CD8-positive, alpha-beta memory T cell (primary cell): ENCODE measurements at places on chromosomes 2 and 18. TPM values are rescaled to one million over a fixed set of nuclear protein-coding genes. Genes with fewer than 3 reads are reported as not detected.

DNA sequence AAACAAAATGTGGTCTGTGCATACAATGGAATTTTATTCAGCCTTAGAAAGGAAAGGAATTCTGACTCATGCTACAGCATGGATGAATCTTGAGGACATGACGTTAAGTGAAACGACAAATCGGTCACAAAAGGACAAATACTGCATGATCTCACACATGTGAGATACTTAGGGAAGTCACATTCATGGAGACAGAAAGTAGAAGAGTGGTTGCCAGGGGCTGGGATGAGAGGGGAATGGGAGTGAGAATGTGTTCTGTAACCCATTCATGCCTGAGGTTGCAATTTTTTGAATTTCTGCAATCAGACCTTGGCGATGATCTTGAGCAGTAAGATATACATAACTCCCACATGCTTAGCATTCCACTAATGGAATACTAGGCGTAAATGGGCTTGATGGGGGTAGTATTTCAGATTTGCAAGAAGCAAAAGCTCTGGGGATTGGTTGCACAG is 22.0 kb downstream of the FHL2 start:
- H3K27me3 ChIP-seq: no peaks in the 10 kb centered on the region
- H3K4me3 ChIP-seq: no peak overlapping the region
- no peaks in the 10 kb centered on the region for H3K36me3 ChIP-seq
- H3K4me1 ChIP-seq: peaks cover 9% of the 10 kb centered on the region

- no peak for DNase-seq
- H3K4me3 ChIP-seq: no peak overlapping the region
- H3K36me3 ChIP-seq: peaks cover 14% of the 10 kb centered on the region
- no peak overlapping the region for H3K27ac ChIP-seq
These were observed 45.8 kb downstream of the SF3B1 start for GRCh38 chr2:197388866-197389587.

- H3K4me1 ChIP-seq: no peaks in the 10 kb centered on the region
- no peak for DNase-seq
- no peak overlapping the region for H3K27ac ChIP-seq
- no peaks in the 10 kb centered on the region for H3K27me3 ChIP-seq
- no peaks in the 10 kb centered on the region for H3K36me3 ChIP-seq
These were observed 1061.4 kb downstream of the TSN start for GRCh38 chr2:122816803-122817202.

GRCh38 chr2:17506736-17507616 is 11.3 kb downstream of the RAD51AP2 start:
- H3K27ac ChIP-seq: no peak overlapping the region
- H3K36me3 ChIP-seq: no peaks in the 10 kb centered on the region
- no peaks in the 10 kb centered on the region for H3K4me1 ChIP-seq
- no peak overlapping the region for H3K4me3 ChIP-seq
- DNase-seq: no peak
- no peaks in the 10 kb centered on the region for H3K27me3 ChIP-seq

DNA sequence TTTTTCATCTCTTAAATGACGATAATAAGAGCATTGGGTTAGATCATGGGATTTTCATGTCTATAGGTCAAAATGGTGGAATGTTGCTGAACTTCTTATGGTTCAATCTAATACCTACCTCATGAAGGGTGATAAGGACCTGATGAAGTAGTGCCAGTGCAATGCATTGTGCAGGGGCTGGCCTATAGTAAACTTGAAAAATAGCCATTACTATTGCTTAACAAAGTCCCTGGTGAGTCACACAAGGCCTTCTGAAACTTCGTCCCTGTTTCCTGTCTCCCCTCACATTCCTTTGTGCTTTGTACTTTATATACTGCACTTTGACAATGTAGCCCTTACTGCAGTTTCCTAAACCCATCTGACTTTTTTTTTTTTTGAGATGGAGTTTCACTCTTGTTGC is 515.9 kb downstream of the SLC4A3 start:
- no peak for DNase-seq
- H3K36me3 ChIP-seq: no peaks in the 10 kb centered on the region
- H3K27me3 ChIP-seq: no peaks in the 10 kb centered on the region
- H3K4me1 ChIP-seq: no peaks in the 10 kb centered on the region

GRCh38 chr2:227766373-227766883 is 20.7 kb downstream of the SCYGR8 start:
- H3K36me3 ChIP-seq: no peaks in the 10 kb centered on the region
- H3K4me3 ChIP-seq: no peak overlapping the region
- peak; percentile 44 for DNase-seq
- no peaks in the 10 kb centered on the region for H3K4me1 ChIP-seq

DNA sequence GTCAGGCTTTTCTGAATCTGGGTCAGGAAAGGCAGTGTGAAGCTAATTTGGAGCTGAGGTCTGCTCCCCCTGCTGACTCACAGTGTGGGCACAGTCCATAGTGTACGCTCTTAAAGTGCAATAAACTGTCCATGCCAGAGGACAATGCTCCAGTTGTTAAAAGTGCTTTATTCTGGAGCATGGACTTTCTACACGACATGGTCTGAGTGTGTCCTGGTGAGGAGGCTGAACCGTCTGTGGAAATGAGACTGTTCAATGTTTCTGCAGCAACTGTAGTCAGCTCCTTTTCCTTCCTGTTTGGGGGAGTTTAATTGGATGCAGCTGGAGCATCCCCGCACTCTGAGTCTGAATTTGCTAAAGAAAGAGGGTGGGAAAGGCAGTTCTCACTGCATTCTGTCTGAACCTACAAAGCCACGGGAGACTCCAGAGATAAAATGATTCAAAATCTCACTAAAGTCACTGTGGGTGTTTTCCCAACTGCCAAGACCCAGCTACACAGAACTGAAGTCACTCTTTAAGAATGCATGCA is 110.2 kb upstream of the TRIB2 start:
- peaks cover 8% of the 10 kb centered on the region for H3K4me1 ChIP-seq
- DNase-seq: peak; percentile 6
- H3K36me3 ChIP-seq: no peaks in the 10 kb centered on the region
- H3K27me3 ChIP-seq: no peaks in the 10 kb centered on the region
- no peak overlapping the region for H3K4me3 ChIP-seq

DNA sequence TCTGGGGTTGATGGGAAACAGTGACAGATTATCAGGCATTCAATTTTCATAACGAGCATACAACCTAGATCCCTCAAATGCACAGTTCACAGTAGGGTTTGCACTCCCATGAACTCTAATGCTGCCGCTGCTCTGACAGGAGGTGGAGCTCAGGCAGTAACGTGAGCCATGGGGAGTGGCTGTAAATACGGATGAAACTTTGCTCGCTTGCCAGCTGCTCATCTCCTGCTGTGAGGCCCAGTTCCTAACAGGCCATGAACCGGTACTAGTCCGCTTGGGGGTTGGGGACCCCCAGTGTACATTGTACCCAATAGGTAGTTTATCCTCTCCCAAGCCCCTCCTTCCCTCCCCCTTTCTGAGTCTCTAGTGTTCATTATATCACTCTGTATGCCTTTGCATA is 94.6 kb downstream of the PTH2R start:
- no peaks in the 10 kb centered on the region for H3K27me3 ChIP-seq
- no peaks in the 10 kb centered on the region for H3K4me1 ChIP-seq
- H3K36me3 ChIP-seq: no peaks in the 10 kb centered on the region
- no peak overlapping the region for H3K27ac ChIP-seq

The TWIST2 gene
- total RNA-seq: not detected

The MARCHF4 gene
- not detected for total RNA-seq

The ERCC3 gene
- total RNA-seq: 52.8 TPM

The IL36B gene
- not detected for total RNA-seq

The IL36A gene
- total RNA-seq: not detected
